ENCODE measurements at places on chromosomes 7 and 10. TPM values are rescaled to one million over a fixed set of nuclear protein-coding genes. Genes with fewer than 3 reads are reported as not detected.

DNA sequence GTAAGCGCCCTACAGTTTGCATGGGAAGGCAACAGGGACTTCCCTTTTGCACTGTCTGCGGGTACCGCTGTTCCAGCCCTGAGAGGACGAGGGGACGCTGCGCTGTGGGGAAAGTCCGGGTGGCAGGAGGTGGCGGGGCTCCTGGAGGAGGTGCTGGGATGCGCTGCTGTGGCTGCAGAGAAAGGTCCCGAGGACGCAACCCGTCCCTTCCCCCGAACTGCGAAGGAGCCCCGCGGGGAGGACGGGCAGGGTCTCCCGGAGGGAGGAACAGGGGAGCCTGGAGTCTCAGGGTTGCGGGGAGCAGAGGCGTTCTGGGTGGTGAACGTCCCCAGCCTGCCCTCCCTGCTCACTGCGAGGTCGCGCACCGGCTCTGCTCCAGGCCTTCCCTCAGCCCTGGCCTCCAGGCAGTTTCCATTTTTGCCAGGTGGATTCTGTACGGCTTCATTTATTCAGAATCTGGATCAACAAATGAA lies 91.6 kb downstream of the CXCL12 start:
- no peak for DNase-seq

GRCh38 chr7:9603291-9603690 lies 1169.9 kb downstream of the NXPH1 start:
- DNase-seq: no peak

DNA sequence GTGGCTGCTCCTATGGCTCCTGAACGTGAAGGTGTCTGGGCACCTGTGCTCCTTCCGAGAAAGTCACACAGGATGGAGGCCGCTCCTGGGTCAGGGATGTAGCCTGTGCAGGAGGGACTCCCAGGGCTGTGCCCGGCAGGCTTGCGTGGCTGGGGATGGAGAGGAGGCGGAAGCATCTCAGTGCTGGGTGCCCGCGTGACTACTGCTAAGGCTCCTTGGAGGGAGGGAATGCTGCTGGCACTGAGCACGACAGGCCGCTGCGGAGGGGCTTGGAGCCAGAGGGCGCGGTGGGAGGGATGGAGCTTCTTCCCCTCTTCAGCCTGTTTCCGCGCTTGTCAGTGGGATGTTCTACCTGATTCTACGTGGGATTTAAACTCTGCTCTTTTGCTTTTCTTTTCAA lies 35.0 kb downstream of the ADCY1 start:
- DNase-seq: no peak

The AS3MT gene
- 0.31 TPM for total RNA-seq

GRCh38 chr7:111264111-111264868 lies 173.4 kb downstream of the LRRN3 start:
- DNase-seq: no peak

- no peak for DNase-seq
Measured at GRCh38 chr7:156532016-156532602, 108.5 kb upstream of the RNF32 start.

The VIPR2 gene
- total RNA-seq: 0.61 TPM

GRCh38 chr10:77463499-77463898 lies 174.1 kb downstream of the KCNMA1 start:
- DNase-seq: no peak

The CYP3A7 gene
- total RNA-seq: not detected

DNA sequence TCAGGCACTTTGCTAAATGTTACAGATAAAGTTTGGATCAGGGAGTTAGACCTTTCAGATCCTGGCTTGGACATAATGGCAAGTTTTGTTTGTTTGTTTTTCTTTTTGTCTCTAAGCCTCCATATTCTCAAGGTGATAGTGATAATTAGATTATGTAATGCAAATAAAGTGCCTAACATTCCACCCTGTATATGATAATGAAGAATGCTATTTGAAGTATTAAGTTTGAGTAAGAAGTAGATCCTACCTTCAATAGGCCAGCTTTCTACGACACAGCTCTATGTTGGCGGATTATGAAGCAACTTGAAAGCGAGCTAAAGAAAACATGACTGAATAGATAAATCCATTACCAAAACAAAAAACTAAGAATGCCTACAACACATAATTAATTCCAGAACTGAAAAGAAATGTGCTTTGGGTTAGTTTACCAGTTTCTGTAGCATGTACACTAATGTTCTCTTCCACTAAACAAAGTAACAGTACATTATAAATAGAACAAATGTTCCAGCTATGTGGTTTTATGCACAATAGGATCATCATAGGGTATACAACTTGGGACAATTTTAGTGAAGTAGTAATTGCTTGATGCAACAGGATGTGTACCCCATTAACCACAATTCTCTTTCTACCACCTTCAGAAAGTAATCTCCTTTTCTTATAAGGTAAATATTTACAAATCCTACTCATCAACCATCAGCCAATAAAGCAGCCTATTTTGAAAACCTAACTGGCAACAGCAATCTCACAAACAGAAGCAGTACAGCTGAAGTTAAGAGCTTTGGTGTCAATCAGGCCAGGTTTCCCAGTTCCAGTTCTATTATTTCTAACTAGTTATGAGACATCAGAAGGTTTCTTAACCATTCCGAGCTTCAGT lies 1.5 kb downstream of the SEM1 start:
- no peak for DNase-seq

The SLC18A2 gene
- total RNA-seq: not detected

DNA sequence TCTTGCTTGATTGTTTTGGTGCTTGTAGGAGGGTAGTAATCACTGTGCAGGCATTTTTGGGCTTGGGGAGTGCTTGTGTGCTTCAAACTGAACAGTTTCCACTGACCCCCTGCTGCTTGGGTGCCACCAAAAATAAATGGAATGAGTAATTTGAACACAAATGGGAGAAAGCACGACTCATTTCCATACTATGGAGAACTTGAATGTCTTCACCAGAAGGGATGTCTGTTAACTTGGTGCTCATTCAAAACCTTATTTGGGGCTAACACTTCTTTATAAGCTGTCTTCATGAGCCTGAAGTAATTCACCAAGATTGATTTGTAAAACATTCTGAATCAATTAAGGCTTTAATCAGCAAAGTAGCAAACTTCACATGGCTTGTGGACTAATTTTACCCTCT lies 560.3 kb downstream of the SDK1 start:
- no peak for DNase-seq

DNA sequence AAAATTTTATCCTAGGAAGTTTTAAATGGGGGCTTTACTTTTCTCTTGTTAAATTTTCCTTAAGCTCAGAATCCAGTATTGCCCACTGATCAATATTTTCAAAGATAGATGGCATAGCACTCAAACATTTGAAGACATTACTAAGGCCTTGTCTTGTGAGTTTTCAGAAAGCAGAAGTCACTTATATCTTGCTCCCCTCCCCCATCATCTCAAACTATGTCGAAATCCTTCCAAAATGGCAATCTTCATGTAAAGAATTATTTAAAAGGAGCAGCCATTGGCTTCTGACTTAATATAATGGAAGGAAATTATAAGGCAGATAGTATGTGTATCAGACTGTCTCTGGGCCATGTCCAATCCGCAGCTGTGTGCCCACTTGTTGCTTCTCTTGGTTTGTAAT lies 553.5 kb upstream of the C7orf33 start:
- no peak for DNase-seq

DNA sequence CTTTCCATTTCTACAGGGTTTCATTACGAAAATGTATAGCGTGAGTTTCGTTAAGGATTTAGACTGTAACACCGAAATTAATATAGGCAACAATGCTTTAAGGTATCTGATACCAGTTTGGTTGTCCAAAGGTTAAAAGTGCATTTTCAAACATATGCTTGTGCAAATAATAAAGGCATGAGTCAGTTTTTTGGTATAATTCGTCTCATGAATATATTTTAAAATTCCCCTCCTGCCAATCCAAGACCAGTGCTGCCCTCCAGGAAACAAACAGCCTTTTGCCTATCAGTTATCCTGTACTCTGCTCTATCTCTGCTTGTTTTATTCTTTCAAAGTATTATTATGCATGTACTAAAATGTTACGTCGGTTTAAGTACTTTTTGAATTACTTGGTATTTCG lies 2.0 kb downstream of the LCOR start:
- no peak for DNase-seq

DNA sequence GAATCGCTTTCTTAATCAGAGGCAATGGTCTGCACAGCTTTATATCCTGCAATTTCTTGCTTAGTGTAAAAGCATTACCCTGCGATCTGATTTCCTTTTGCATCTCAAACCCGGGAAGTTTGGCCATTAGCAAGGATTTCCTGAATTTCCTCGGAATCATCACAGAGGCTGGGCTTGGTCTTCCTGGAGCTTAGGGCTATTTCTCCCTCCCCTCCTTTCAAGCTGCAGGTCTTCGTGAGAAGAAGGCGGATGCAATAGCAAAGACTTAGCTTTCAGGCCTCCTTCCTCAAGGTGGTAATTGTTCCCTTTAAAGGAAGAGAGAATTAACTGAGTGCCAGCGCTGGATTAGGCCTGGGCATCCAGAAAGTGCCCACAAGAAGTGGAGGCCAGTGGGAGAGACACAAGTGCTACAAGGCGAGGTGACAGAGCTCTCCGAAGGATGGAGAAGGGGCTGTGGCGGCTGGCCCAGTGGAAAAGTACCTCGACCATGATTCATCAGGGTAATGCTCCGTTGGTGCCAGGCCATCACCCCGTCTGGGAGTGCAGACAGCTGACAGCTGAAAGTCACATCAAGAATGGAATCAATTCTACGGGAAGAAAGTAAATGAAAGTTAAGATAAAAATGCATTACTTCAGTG lies 4.0 kb upstream of the ARMS2 start:
- DNase-seq: no peak

All from CD8-positive, alpha-beta T cell (primary cell).